ENCODE measurements at places on chromosomes 16 and 17.

DNA sequence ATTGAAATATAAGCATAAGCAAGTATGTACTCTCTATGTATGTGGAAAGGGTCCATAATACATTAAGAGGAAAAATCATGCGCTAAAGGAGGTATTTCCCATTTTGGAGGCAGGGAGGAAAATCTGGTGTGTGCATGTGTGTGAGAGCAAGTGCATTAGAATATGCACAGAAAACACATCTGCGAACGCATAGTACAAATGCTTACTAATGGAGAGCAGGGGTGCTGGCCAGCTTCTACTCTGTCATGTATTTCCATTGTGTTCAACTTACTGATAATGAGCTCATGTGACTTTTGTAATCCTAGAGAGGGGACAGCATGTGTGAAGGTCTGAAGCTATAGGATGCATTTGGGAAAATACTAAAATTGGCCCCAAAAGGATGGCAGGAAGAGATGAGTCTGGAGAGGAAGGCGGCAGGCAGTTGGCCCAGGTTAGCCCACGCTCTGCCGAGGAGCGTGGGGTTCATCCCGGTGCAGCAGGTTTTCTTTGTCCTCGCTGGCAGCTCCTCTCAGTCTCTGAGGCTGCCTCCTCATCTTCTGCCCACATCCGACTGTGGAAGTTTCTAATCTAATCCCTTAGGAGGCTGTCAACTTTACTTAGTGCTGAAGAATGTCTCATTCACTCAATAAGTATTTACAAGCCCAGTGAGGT, 17.8 kb upstream of the KSR1 start:
- peak; percentile 32 for DNase-seq

- no peak for DNase-seq
These were observed 61.1 kb downstream of the MRC2 start for GRCh38 chr17:62688398-62689160.

GRCh38 chr17:2087597-2088211, 32.8 kb downstream of the HIC1 start:
- DNase-seq: peak; percentile 44

DNA sequence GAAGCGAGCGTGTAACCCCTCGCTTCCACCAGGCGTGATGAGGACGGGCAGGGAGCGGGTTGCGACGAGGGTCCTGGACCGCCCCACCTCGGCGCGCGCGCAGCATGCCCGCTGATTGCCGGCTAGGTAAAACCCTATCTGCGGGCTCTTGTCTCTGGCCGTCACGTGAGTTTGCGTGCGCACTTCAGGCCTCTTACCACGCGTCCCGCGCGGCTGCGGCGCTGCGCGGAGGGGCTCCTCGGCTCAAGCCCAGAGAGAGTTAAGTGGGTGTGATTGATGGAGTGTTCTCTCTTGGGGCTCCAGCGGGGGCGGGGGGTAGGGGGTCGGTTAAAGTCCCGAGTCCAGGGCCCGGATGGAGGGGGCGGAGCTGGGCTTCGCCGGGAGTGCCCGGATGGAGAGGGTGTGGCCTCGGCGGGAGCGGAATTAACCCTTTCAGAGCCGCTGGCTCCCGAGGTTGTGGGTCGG, 7.9 kb downstream of the KDM6B start:
- peak; percentile 93 for DNase-seq

GRCh38 chr17:44221084-44221861, 1.8 kb upstream of the UBTF start:
- peak; percentile 92 for DNase-seq

DNA sequence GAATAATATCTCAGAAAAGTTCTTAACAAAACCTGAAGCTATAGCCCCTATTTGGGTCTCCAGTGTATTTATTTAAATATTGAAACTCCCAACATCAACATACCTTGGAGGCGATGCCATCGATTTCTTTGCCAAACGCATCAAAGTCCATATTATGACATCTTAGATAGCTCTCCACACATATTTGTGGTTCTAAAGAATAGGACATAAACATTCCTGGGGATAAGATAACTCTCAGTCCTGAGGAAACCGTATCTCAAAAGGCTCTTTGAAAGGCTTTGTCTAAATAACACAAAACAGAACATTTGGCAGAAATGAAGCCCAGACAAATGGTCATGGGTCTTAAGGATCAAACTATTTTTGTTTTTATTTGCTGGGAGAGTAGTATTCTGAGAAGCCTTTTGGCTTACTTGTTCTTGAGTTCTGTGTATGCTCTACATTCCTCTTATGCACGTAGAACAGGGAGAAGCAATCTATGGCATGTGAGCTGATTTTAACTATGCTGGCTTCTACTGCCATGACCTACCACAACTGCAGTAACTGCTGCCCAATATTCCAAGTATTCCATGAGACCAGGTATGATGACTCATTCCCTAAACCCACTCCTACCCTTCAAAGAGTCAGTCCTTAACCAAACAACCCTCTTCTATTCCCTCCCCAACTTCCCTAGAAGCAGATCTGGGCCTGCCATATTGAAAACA, 279.0 kb upstream of the ZFHX3 start:
- peak; percentile 1 for DNase-seq

DNA sequence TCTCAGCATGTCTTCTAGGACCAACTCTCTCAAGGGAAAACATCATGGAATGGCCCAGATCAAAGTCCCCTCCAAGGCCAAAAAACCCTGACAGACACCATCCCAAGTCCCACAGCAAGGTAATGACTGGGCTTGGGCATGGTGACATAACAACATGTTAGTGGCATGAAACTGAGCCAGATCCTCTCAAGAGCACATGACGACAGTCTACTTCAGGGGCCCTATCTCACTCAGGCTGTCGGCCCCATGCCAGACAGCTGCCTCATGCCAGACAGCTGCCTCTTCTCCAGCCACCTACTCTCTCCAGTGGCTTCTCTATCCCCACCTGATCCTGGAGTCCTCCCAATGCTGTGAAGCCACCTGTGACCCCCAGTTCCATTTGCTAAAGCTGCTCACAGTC, 18.4 kb downstream of the HSD11B2 start:
- no peak for DNase-seq

DNA sequence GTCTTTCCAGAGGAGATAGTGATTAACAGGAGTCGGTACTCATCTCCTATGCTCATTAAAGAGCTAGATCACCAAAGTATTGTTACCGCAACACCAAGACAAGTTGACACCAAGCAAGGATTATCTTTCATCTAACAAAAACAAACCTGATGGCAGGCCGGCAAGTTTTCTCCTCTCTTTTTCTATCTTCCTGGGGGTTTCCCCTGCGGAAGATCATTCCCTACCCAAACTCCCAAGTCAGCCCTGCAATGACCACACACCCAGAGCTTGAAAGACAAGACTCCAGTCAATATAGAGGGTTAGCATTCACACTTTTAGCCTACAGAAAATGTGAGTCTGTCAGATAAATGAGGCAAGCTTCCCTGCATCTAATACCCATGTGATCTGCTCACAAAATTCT, 312.1 kb downstream of the SOX9 start:
- no peak for DNase-seq

DNA sequence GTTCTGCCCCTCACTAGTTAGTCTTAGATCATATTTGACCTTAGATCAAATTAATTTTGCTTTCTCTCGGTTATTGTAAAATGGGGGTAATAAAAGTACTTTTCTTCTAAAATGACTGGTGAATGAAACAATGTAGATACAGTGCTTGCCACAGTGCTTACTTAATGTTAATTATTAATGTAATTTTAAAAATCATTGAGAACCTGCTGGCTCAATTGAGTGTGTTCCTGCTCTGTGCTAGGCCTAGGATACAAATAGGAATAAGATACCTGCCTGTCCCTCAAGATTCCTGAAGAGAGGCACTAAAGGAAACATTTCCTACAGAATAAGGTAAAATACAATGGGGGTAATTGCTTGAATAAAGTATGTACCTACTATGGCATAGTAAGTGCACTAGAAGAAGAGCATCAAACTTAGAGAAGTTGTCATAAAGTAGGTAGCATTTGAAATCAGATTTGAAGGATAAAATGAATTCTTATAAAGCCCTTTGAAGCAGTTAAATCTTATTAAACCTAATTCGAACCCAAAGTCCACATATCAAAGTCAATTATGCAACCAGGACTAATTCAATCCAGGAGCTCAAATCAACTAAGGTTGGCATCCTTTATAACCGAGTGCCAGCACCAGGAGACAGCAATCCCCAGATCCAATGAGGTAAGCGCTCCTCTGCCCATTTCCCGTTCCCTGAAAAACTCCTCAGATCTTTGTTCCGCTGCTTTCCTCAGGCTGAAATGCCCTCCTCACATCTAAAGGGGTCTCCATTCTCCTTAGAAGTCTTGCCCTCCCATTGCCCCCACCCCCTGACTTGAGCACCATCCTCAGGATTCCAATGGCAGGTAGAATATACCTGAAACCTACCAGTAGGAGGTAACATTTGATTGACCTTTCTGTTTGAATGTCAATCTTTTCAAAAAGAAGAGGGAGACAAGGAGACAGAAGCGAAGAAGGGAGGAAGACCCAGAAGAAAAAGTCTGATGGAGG, 2.4 kb upstream of the MED13 start:
- DNase-seq: no peak

- DNase-seq: no peak
These were observed 272.8 kb upstream of the KCNJ16 start for GRCh38 chr17:69802045-69802740.

DNA sequence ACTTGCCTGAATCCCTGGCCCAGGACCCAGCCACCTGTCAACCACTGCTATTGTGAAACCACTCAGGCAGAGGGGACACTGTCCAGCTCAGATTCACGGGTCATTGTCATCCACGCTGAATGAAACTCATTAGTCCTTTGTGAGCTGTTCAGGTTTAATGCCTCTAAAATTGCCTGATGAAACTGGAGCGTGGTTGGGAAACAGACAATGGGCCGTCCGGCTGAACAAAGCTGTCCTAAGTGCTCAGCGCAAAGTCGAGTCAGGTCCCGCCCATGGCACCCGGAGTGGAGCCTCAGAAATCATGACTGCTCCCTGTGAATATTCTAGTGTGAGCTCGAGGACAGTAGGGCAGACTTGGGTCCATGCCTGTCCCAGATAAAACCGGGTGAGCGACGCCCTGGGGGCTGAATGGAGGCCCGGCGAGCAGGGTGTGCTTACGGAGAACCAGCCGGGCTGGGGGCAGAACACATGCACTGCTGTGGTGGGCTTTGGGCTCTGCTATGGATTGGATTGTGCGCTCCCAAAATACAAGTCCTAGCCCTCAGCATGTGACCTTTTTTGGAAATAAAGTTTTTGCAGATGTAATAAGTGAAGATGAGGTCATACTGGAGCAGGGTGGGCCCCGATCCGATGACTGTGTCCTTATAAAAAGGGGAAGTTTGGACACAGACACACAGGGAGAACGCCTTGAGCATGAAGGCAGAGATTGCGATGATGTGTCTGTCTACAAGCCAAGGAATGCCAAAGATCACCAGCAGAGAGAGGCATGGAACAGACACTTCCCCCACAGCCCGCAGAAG, 12.9 kb upstream of the CMIP start:
- DNase-seq: no peak

DNA sequence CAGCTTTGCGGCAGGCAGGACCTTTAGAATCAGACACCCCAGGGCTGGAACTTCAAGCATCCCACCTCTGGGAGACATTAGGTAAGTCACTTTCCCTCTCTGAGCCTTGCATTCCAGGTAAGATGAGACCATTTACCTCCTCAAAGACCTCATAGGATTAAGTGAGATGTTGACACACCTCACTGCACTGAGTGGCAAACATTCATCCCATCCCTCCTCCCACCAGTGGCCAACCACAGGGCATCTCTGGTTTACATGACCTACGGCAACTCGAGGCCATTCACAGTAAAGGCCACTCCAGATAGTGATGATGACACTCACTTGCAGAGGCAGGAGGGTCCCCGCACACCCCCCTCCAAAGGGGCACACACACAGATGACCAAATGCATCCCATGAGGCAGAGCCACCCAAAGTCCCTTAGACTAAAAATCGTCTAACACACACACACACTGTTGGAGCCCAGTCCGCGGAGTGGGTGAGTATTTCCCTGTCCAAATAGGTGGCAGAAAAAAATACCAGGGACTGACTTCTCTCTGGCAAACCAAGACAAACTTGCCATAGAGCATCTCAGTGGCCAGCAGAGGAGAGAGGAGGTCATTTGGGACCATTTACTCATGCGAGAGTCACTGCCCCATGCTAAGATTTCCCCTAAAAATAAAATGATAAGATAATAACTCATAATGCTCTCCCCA, 454.9 kb downstream of the SOX9 start:
- no peak for DNase-seq

DNA sequence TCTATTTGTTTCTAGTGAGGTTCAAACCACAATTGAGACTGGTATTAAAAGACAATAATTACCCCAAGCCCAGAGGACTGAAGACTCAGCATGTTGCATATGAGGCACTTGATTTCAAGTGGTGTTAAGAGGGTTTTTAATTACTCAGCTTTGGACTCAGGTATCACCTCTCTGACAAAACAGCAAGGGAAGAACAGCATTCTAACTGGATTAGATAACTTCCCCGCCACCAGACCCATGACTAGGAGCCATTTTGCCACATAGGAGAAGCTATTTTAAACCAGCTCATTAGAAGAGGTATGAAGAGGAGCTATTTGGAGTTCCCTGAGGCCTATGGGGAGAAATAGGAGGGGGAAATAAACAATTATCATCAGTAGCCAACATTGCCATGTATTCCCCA, 226.1 kb upstream of the TOX3 start:
- peak; percentile 64 for DNase-seq

- no peak for DNase-seq
These were observed 9.8 kb downstream of the CCDC42 start for GRCh38 chr17:8734876-8735275.

DNA sequence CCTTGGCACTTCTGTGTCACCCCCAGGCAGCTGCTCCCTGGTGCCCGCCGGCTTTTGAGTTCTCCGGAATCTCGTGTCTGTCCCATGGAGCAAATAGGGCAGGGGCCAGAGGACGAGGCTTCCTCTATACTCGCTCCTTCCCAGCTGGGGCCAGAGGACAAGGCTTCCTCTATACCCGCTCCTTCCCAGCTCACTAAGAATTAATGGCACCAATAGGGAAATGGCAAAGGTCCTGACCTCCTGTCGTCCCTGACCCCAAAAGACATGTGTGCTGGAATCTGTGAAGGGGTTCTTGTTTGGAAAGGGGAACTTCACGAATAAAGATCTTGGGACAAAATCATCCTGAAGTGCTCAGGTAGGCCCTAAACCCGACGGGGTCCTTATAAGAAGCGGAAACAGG, 7.6 kb downstream of the SGSH start:
- DNase-seq: no peak

DNA sequence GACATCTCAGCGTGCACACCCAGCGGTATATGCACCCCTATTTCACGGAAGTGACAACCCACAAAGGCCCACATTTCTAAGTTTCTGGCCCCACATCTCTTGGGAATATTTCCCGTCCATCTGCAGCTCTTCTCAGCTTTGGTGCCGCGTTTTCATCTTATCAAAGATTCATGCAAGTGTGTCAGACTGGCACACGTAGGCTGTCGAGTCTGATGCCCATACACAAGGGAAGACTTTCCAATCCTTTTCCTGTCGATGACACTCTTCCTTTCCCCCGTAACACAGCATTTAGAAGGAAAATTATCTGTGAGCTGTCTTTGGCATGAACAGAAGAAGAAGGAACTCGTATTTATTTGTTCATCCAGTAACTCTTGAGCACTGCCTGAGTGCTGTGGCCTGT, 83.0 kb downstream of the SHISA6 start:
- DNase-seq: no peak
